ENCODE measurements at places on chromosomes 7 and 10. TPM values are rescaled to one million over a fixed set of nuclear protein-coding genes. Genes with fewer than 3 reads are reported as not detected.

PAPSS2 gene
- 38.6 TPM for total RNA-seq

CTAGE8 gene
- total RNA-seq = 0.57 TPM

IDI2 gene
- not detected for total RNA-seq

CALML3 gene
- not detected for total RNA-seq

FEZF1 gene
- not detected for total RNA-seq

GIMAP2 gene
- 8.3 TPM for total RNA-seq

AVL9 gene
- 9.3 TPM for total RNA-seq

SFRP4 gene
- total RNA-seq = 16.3 TPM

CLDN4 gene
- total RNA-seq = not detected

CARD11 gene
- total RNA-seq = not detected

Measured in MG63 (cell line).